ENCODE measurements at places on chromosomes 7 and 10. TPM values are rescaled to one million over a fixed set of nuclear protein-coding genes. Genes with fewer than 3 reads are reported as not detected.

UNCX gene
- total RNA-seq, result not detected

CTNNA3 gene
- not detected for total RNA-seq

CPA1 gene
- not detected for total RNA-seq

CAMK1D gene
- total RNA-seq, result 25.7 TPM

FAM237B gene
- total RNA-seq, result not detected

TRPV5 gene
- not detected for total RNA-seq

LRRC61 gene
- total RNA-seq, result 10.8 TPM
